ENCODE measurements at places on chromosomes 6 and 20.

- DNase-seq, result no peak
Measured at GRCh38 chr6:10838794-10839333, 525 bp upstream of the MAK start.

- DNase-seq, result no peak
Measured at GRCh38 chr6:11353921-11354389, 121.5 kb upstream of the NEDD9 start.

DNA sequence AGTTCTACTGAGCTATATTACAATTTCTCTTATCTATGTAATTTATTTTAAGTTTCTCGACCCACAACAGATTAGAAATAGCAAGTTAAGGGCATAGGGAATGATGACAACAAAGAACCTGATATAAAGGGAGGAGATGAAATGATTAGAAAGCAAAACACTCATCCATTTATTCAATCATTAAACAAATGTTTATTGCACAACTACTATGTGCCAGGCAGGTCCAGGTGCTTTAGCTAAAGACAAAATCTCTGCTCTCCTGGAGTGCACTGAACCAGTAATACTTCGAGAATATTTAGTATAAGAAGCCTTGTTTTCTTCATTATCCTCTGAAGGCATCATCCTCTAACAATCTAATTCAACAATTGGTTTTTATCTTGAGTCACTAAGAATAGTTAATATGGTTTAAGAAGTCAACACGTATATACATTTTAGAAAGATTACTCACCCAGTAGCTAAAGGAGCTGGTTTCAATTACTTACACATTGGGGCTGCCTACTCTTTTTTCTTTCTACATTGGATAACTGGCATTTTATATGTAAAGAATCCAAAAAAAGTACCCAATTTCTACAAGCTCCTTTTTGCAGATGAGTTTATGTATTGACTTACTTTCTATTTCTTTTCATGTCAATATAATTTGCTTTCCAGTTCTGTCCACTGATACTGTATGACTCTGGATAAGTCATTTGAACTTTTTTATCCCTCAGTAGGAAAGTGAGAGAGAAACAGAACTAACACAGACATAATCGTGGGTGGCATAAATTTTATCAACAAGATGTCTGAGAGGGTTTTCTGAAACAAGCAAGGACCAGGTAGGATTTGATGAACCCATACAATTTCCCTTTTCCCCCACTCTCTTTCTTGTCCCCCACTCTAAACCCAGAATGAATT is 312.6 kb downstream of the CLIC5 start:
- DNase-seq, result no peak

DNA sequence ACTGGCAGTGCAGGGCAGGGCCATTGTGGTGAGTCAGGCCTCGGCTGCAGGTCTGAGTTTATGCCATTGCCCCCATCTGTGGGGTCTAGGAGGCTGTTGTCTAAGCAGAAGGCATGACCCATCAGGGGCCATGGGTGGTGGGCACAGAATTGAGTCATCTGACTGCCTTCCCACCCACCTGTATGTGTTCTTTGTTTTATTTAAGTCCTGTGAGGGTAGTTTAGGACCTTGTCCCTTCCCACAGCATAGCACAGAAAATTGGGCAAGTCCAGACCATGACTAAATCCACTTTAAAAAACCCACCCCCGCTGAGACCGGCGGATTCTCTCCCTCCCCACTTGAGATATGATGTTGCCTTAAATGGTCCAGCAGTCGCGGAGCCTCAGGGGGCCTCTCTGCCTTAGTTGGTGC is 40.3 kb downstream of the ERMARD start:
- no peak for DNase-seq

DNA sequence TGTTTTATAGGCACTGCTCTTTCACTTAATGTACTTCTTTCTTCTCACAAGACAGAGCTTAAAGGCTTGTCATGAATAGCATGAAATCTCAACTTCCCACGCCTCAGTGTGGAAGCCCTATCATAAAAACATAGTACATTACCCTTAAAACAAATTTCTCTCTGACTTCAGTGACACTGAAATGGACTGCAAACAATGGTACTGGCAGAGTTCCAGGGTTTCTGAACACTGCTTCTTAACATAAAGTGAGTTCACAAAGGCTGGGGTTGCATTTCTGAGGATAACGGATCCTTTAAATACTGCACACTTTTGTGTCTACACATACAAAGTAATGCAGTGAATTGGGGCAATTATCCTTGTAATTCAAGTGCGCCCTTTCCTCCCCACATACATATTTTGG is 32.3 kb upstream of the PLEKHG1 start:
- no peak for DNase-seq

DNA sequence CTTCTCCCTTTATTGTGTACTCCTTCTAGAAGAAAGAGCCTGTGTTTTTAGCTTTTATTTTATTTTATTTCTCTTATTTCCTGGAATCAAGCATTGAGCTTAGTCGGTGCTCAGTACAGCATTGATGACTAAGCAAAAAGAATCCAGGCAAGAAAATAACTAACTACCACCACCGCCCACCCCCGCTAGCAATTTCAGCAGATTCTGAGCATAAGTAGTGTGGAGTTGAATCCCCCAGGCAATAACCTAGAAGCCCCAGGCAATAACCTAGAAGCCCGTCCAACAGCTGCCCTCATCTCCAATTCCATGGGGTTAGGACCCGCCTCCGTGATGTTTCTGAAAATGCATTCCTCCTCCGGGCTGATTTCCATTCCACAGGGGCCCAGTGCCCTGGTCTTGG is 258.0 kb upstream of the TAB2 start:
- DNase-seq, result no peak

- no peak for DNase-seq
Measured at GRCh38 chr6:71887006-71887743, 825 bp downstream of the RIMS1 start.

DNA sequence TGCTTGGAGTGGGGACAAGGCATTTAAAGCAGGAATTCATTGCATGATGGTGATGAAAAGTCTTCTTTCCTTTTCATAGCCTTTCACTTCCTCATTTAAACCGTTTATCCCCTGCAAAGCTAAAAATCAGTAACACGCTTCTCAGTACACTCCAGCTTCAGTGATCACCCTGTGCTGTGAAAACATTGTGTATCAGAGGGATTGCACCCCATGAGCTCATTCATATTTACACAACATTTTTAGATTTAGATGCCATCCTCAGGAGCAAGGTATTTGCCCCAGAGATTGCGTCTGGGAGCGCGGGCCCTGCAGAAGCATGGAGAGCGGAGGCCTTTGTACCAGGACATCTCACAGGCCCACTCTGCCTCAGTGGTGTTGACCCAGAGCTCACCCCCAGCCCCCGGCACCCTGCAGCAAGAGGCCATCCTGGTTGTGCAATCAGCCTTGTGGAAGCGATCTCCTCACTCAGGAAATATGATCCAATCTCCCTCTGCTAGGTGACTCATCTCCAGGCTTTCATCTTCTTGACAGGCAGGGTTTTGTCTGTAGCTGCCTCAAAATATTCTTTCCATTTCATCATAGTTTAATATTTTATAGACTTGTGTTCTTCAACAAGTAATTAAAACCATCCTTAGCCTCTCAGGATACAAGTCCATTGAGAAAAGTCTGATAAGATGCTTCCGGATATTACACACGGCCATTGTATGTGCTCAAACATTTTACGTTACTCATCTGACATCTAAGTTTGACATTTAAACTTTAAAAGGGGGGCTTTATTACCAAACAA is 38.9 kb upstream of the THBS2 start:
- no peak for DNase-seq

- DNase-seq, result peak; percentile 87
Measured at GRCh38 chr6:121531658-121532169, 96.3 kb downstream of the GJA1 start.

- DNase-seq, result no peak
Measured at GRCh38 chr20:8055096-8055495, 35.5 kb upstream of the TMX4 start.

DNA sequence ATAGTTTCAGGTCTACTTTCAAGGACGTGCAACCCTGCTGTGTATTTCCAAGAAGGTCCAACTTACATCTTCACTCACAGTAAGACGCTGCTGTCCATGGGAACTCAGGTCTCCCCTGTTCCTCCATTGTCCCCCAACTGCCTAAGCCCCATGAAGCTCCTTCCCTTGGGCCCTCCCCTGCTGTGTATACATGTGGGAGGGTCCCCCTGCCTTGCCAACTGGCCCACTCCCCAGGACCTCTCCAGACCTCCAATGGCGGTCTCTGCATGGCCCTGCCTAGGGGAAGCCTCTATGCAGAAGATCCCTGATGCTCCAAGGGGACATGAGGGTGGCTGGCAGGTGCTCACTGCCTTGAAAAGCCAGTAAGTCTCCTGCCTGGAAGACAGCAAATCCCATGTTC is 186.7 kb upstream of the CST7 start:
- no peak for DNase-seq

GRCh38 chr20:47656318-47656717 is 129.0 kb downstream of the SULF2 start:
- no peak for DNase-seq

- no peak for DNase-seq
Measured at GRCh38 chr20:53148771-53149147, 176.6 kb downstream of the TSHZ2 start.

GRCh38 chr6:22141241-22141745 is 155.5 kb downstream of the PRL start:
- DNase-seq, result peak; percentile 90

GRCh38 chr6:87645080-87645479 is 55.1 kb downstream of the ORC3 start:
- no peak for DNase-seq

DNA sequence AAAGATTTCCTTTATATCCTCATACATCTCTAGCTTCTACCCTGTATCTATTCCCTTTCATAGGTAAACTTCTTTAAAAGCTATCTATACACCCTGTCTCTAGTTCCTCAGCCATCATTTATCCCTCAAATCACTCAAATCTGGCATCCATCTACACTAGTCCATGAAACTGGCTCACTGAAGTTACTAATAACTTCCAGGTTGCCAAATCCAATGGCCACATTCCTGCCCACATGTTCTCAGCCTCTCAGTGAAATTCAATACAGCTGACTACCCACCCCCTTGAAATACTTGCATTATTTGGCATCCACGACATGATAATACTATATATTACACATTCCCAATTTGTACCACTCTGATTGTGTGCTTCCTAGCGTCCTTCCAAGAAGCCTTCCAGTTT is 8.7 kb downstream of the REPS1 start:
- DNase-seq, result no peak

GRCh38 chr6:33950891-33951889 is 147.4 kb upstream of the MLN start:
- DNase-seq, result no peak

DNA sequence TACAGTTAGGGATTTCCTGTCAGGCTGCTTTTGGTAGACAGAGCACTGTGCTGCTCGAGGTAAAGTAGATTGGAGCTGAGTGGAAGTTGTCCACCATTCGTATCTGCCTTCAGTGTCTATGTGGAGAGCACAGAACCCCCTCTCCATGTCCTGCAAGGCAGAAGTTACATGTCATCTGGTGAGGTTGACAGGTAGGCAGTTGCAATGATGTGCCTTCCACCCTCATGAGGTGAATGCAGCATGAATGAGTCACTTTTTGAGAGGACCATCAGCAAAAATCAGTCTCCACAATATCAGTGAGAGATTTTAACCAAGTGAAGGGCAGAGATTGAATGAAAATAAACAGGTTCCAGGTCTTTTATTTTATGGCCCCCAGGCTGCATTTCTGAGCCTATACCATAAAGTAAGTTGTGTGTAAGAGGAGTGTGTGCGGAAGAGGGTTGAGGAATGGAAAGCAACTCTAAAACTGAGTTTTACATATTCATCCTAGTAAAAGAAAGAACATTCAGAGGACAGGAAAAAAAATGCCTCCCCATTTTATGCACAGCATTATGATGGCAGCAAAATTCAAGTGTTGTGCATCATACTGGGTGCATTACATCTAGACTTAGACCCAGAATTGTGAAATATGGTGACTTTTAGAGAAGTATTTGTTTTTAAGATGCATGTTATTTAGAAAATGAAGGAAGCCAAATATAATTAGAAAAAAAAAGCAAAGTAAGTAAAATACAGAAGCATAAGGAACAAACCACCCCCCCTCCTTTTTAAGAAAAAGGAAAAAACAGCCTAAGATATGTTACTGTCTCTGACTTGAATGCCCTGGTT is 15.8 kb downstream of the TRAPPC3L start:
- no peak for DNase-seq

- DNase-seq, result no peak
Measured at GRCh38 chr20:10927936-10928840, 254.4 kb upstream of the JAG1 start.

DNA sequence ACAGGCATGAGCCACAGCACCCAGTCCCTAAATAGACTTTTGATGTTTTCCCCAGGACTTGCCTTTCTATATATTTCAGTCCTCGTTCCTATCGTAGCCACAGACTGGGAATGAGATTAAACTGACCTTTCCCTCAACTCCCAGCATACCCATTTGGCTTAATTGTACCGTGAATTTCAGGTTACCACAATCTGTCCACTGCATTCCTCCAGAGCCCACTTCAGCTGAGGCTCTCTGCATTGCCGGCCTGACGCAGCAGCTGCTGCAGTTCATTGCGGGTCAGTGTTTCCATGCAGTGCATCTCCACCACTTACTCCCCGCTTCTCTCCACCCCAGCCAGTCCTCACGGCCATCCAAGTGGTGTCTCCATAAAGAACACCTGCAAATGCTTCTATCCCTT is 103.1 kb upstream of the RIN2 start:
- no peak for DNase-seq

DNA sequence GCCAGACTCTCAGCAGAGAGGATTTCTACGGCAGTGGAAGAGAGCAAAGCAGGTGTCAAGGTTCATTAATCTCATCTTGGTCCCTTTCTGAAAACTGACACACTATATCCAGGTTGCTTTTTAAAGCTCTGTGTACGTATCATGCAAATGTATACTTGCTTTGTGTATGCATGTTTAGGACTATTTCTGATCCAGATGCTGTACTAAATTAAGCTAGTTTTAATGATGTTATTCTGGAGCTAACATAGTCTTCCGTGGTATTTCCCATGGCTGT is 59.2 kb upstream of the SNX9 start:
- no peak for DNase-seq

DNA sequence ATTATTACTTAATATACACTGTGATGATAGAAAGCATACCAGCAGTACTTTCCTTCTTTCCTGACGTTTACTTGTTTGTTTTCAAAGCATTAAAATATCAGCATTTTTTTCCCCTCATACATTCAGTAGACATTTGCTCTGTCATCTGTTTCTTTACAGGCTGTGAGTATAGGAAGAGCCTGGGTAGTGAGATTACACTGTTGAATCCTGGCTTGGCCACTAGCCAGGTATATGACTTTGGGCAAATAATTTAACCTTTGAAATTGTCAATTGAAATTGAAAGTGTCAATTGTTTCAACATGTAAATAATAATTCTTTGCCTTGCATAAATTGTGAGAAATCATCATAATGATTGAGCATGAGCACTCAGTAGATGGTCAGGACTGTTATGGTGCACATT is 336.2 kb downstream of the CDKAL1 start:
- peak; percentile 13 for DNase-seq
